Hepatocyte (in vitro differentiated cells): ENCODE measurements at places on chromosomes 12 and 14. TPM values are rescaled to one million over a fixed set of nuclear protein-coding genes. Genes with fewer than 3 reads are reported as not detected.

DNA sequence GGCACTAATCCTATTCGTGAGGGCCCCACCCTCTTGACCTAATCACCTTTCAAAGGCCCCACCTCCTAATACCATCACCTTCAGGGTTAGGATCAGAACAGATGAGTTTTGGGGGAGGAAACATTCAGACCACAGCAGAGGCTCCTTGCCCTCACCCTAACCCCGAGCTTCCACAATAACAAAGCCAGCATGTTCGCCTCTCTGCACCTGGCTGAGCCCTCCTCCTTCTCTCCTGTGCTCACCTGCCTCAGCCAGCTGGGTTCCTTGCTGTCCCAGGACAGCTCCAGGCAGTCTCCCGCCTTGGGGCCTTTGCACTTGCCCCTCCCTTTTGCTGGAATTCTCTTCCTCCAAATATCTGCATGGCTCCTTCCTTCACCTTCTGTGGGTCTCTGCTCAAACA lies 9.7 kb upstream of the RAN start:
- DNase-seq = no peak
- H3K27me3 ChIP-seq = no peaks in the 10 kb centered on the region
- no peak overlapping the region for H3K4me3 ChIP-seq
- H3K36me3 ChIP-seq = no peaks in the 10 kb centered on the region
- no peak overlapping the region for H3K27ac ChIP-seq
- no peaks in the 10 kb centered on the region for H3K4me1 ChIP-seq

DNA sequence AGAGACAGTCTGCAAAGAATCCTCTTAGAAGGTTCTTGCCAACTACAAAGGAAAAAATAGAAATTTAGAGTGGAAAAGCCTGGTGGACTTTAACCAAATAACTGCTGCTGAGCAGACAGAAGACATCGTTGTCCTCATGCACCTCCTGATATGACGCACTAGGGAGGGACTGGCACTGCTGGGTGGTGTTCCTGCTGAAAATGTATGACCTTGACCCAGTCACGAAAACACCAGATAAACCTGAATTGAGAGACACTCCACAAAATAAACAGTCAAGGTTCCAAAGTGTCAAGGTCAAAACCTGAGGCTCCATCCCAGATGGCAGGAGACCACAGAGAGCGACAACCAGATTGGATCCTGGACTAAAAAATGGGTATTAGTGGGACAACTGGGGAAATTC lies 61.9 kb downstream of the CHGA start:
- H3K27me3 ChIP-seq = no peaks in the 10 kb centered on the region
- H3K4me1 ChIP-seq = peaks cover 15% of the 10 kb centered on the region
- peak; percentile 44 for DNase-seq
- H3K36me3 ChIP-seq = no peaks in the 10 kb centered on the region
- H3K4me3 ChIP-seq = no peak overlapping the region

DNA sequence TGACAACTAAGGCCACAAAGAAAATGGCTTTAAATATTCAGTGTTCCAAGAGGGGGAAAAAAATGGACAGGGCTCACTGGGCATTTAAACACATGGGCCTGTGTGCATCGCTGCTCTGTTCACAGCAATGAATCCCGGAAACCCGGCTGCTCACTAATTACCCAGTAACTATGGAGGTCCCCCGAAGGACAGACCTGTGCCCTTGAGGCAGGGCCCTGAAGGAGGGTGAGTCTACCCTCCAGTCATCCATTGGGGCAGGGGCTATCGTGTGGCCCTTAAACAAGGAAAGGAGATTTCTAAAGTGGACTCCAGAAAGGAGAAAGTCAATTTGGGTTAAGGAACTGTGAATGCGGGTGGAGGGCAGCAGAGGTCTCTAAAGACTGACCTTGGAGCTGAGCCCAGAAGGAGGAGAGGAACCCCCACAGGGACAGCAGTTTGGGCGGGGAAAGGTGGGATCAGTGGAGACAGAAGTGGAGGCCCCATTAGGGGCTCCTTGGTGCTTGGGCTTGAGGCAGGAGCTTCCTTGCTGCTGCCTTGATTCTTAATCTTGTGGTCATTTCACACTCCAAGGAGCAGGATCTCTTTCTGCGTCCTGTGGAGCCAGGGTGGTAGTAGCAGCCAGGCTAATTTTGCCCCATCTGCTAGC lies 1.4 kb upstream of the CLMN start:
- no peak overlapping the region for H3K27ac ChIP-seq
- H3K36me3 ChIP-seq = no peaks in the 10 kb centered on the region
- H3K4me1 ChIP-seq = peaks cover 3% of the 10 kb centered on the region
- H3K27me3 ChIP-seq = no peaks in the 10 kb centered on the region

DNA sequence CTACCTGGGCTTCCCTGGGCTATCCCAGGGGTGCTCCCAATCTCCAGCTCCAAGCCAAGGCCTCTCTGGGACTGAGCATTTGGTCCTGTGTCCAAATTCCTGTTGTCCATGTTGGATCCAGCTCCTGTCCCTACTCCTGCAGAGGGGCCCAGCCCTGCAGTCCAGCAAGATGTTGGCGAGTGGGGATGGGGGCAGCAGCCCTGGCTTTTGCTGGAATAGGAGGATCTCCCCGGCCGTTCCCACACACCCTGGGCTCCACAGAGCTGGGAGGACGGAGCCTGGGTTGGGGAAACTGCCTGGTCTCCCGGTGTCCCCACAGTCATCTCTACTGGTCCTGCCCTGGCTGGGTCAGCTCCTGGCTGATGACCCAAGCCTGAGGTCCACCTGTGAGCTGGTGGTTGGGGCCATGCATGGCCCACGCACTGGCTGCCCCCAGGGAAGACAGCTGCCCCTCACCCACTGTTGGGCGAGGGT lies 219.6 kb upstream of the C14orf180 start:
- no peak for DNase-seq
- no peak overlapping the region for H3K4me3 ChIP-seq
- H3K36me3 ChIP-seq = no peaks in the 10 kb centered on the region
- no peak overlapping the region for H3K27ac ChIP-seq

DNA sequence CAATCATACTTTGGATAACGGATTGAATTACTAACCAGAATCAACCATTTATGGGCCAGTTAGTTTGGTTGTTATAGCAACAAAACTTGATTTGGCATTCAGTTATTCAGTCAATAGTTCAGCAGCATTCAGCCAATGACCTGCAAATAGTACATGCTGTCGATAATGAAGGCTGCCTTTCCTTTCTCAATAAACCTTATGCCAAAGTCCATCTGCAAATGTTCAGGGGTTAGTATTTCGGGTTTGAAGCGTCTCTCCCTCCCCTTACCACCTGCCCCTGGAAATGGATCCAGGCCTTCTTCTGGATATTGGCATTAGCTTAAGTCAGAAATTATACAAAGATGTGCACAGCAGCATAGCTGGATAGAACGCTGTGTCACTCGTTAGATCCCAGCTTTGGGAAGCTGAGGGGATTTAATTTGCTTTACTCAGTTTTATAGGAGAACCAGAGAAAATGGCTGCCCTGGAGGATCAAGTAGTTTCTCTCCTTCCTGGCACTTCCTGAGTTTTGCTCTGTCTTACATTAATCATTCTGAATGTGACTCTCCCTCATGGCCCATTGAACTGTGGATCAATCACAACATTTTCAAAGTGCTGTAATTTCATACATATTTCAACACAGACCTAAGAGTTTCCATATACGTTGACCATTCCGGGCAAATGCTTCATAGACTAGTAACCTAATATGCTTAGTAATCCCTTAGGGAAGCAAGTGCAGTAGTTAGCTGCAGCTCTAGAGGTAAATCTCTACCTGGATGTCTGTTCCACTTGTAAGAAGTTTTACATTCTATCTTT lies 46.7 kb upstream of the PTPRR start:
- DNase-seq = no peak
- no peak overlapping the region for H3K4me3 ChIP-seq
- no peaks in the 10 kb centered on the region for H3K36me3 ChIP-seq
- no peaks in the 10 kb centered on the region for H3K4me1 ChIP-seq
- H3K27me3 ChIP-seq = no peaks in the 10 kb centered on the region

DNA sequence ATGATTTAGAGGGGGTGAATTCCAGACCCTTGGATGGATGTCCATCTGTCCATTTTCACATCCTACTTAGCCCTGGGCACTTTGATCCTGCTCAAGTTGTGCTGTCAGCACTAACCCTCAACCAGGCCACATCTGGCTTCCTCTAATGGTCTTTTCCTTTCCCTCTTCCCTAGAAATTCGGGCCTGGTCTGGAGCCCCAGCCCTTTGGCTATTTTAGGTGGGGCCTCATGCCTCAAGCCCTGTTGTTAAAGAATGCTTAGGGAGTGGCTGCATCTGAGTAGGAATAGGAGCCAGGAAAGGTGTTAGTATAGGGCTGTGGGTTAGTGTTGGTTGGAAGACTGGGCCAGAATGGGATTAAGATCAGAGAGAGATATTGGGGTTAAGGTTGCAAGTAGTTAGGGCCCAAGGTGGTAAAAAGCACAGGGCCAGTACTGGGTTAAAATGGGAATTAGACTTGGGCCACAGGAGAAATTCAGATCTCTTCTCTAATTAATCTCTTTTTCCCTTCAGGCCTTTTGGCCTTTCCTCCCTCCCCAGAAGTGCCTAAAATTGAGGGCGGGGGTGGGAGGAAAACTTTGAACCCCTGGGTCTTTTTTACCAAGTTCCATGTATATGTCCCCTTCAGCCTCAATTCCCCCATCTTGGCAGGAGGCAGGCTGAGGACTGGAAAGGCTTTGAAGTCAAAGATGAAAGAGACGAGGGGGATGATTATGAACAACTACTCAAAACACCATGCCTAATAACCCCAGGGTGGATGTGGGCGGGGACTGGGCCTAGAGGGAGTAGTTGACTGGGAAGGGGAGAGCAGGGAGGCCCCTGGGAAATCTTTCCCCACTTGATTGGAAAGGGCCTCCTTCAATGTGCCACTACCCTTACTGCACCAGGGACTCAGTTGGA lies 4.0 kb upstream of the ZNF385A start:
- no peaks in the 10 kb centered on the region for H3K27me3 ChIP-seq
- no peak for DNase-seq
- no peaks in the 10 kb centered on the region for H3K36me3 ChIP-seq
- no peak overlapping the region for H3K4me3 ChIP-seq
- H3K27ac ChIP-seq = peak overlapping the region; percentile 32
- peaks cover 14% of the 10 kb centered on the region for H3K4me1 ChIP-seq

GRCh38 chr12:123127182-123127495 lies 23.8 kb downstream of the PITPNM2 start:
- no peak for DNase-seq
- H3K27me3 ChIP-seq = no peaks in the 10 kb centered on the region
- peak overlapping the region; percentile 50 for H3K27ac ChIP-seq
- H3K36me3 ChIP-seq = no peaks in the 10 kb centered on the region
- no peak overlapping the region for H3K4me3 ChIP-seq

DNA sequence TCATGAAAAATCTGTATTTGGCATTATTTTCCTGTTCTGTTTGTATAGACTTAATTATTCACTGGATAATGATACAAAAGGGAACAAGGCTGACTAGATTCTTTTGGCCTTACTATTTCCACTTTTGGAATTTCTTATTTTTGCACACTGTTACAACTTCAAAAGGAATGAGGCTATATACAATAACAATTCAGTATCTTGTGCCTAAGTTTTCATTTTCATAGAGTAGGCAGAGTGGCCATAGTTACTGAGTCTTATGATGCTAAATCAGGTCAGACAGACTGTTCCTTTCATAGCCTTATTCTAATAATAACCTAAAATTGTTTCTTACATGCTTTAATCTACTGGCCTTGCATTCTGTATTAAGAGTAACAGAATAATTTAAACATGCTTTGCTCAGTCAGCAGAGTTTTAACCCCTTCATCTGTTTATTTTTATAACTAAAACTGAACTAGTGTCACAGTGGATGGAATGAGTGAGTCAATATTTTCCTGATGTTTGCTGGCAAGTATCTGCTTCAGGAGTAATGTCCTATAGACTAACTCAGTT lies 10.5 kb downstream of the TTC8 start:
- H3K4me3 ChIP-seq = no peak overlapping the region
- no peak overlapping the region for H3K27ac ChIP-seq
- no peaks in the 10 kb centered on the region for H3K36me3 ChIP-seq
- H3K4me1 ChIP-seq = peaks cover 4% of the 10 kb centered on the region

DNA sequence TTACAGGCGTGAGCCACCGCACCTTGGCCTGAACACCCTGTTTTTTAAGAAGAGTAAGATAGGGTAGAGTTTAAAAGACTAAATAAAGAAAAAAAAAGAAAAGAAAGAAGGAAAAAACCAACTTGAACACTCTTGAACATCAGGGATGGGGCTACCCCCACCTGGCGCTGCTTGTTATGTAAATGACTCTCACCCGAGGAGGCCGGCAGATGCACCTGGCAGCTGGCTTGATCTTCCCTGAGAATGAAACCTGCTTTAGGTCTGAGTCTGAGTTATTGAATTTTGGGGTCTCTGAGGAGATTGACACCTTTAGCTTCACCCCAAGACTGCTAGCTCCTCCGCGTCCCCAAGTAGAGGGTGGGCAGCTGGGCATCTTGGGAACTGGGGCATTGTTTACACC lies 15.5 kb upstream of the MEG3 start:
- no peak overlapping the region for H3K27ac ChIP-seq
- H3K27me3 ChIP-seq = no peaks in the 10 kb centered on the region
- DNase-seq = no peak
- peaks cover 1% of the 10 kb centered on the region for H3K4me1 ChIP-seq

- no peak overlapping the region for H3K4me3 ChIP-seq
- no peak for DNase-seq
- H3K27me3 ChIP-seq = no peaks in the 10 kb centered on the region
These were observed 54.0 kb downstream of the SLC38A1 start for GRCh38 chr12:46214668-46215436.

DNA sequence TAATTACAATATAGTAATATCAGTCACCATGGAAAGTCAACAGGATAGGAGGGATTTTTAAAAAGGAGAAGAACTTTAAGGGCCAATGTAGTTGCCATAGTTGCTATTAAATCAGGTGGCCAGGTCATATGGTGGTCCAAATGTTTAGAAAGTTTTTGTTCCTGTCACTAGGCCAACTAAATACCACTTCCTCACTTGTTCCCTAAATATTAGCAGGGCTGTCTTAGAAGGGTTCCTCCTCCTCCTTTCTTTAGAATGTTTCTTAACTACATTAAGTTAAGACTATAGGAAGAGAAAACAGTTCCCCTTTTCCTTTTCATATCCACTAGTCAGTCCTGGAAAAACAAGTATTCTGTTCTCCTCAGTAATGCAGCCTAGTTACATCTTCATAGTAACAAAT lies 50.3 kb downstream of the MON2 start:
- H3K27me3 ChIP-seq = no peaks in the 10 kb centered on the region
- H3K4me1 ChIP-seq = no peaks in the 10 kb centered on the region
- H3K36me3 ChIP-seq = no peaks in the 10 kb centered on the region
- DNase-seq = no peak
- no peak overlapping the region for H3K4me3 ChIP-seq
- no peak overlapping the region for H3K27ac ChIP-seq

Gene ADCY4
- 1.3 and 4.1 TPM in 2 replicates for polyA plus RNA-seq

Gene PSMB5
- polyA plus RNA-seq = 299 and 319 TPM in 2 replicates

Gene KRT86
- 0.40 TPM in 1 of 2 replicates, not detected in the other for polyA plus RNA-seq
